SK-N-MC (cell line): ENCODE measurements at places on chromosomes 12 and 14.

DNA sequence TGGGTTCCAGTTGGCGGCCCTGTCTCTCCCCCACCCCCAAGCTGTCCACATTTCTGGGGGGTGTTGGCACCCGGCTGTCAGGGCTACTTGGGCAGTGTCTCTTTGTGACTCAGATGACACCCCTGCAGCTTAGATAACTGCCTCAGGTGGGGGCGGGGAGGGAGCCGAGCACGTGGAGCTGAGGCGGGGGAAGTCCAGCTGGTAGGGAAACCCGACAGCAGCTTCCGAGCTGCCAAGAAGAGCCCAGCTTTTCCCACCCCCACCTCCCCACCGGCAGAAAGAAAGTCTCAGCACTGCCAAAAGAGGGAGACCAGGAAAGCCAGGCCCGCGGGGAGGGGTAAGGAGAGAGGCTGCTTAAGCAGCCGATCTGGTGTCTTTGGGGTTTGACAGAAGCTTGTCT is 1.4 kb downstream of the LRTM2 start:
- no peak for DNase-seq

DNA sequence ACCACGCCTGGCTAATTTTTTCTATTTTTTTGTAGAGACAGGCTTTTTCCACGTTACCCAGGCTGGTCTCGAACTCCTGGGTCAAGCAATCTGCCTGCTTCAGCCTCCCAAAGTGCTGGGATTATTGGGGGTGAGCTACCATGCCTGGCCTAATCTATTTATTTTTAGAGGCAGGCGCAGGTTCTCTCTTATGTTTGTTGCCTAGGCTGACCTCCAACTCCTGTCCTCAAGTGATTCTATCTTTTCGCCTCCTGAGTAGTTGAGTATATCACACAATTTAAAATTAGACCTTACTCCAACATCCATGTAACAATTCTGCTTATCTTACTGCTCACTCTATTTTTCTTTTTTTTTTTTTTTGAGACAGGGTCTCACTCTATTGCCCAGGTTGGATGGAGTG is 6.8 kb upstream of the ACRBP start:
- DNase-seq = no peak

DNA sequence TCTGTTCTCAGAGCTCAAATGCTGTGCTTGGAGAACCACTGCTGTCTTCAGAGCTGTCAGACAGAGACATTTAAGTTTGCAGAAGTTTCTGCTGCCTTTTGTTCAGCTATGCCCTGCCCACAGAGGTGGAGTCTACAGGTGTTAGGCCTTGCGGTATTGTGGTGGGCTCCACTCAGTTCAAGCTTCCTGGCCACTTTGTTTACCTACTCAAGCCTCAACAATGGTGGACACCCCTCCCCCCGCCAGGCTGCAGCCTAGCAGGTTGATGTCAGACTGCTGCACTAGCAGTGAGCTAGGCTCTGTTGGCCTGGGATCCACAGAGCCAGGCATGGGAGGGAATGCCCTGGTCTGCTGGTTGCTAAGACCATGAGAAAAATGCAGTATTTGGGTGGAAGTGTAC is 323.8 kb downstream of the BCAT1 start:
- DNase-seq = no peak

DNA sequence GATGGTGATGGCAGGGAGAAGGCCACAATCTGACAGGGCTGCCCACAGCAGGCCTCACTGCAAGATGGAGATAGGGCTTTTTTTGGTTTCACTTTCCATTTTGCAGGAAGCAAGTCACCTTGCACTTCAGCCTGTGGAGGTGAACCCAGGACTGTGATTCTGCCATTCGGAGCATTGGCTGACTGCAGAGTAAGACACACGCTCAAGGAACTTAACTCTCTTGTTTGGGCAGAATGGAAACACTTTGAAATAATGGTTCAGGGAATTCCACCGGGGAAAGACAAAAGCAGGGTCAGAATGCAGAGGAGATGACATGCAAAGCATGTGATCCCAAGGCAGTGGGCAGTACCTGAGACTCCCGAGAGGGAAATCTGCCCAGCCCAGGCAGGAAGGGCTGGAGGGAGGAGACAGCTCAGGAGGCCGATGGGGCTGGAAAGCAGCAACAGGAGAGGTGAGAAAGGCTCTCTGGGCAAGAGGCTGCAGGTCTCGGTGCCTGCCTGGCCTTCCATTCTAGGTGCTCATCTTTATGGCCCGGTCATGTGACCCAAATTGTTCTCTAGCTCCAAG is 58.7 kb upstream of the PRMT8 start:
- DNase-seq = no peak

DNA sequence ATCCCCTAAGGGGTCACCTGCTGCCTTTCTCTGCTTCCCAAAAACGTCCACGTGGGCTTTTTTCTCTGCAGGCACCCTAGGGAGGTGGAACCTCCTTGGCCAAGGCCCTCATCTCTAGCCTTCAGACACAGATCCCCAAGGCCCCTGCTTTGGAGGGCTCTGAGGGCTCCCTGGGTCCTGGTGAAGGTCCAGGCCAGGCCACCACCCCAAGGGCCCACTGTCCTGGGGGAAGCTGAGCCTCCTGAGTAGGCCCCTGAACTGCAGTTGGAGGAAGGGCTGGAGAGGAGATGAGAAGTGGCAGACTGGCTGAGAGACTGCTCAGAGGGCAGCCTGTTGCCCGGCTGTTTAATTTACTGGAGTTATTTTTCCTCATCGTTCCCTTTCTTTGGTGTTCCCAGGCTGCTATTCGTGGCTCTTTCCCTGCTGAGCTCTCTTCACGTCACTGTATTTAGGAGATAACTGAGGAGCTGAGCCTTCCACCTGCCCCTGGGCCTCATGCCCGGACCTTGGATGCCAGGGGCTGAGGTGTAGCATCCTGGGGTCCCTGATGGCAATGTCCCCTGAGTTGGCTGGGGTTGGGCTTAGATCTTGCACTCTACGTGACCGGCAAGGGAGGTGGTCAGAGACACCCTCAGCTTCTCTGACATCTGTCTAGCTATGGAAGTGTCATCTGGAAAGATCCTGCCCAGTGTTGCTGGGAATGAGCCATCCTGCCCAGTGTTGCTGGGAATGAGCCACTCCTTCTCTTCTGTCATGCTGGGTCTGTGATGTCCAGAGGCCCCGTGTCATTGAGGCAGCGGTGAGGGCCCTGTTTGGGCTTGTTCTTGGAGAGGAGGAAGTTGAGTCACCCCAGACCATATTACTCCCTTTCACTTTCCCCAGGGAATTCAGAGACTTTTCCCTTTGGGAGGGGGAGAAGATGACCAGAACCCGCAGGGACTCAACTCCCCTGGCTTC is 139.8 kb downstream of the TSPAN9 start:
- no peak for DNase-seq

- DNase-seq = no peak
Observed at GRCh38 chr14:56133547-56133946, 15.3 kb downstream of the PELI2 start.

DNA sequence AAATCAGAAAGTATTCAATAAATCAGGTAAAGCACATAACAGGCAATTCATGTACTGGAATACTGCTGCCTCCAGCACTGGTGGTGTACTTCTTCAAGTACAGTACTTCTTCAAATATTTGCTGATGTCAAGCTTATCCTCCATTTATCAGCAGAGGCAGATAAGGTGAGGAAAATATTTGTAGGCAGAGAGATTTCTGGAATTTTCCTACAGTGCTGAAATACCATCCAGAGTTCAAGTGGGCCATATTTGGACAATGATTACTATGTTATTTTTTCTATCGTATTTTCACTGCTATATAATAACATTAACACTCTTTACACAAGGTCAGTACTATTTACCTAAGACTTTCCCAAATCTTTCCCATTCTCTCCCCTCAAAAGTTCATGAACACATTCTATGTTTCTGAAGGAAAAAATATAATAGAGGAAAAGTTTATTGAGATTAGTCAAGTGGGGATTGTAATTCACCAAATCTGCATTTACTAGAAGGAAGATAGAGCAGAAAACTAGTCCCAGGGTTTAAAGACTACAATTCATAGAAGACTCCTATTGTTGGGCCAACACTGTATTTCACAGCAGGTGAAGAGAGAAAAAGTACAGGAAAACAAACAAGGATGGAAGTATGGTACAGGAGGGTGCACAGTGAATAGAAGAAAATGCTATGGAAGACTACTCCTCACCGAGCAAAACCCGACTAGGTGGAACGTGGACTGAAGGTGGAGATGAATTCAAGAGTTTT is 141.1 kb downstream of the PAWR start:
- DNase-seq = no peak

GRCh38 chr14:28666961-28667360 is 99.6 kb upstream of the FOXG1 start:
- DNase-seq = no peak

DNA sequence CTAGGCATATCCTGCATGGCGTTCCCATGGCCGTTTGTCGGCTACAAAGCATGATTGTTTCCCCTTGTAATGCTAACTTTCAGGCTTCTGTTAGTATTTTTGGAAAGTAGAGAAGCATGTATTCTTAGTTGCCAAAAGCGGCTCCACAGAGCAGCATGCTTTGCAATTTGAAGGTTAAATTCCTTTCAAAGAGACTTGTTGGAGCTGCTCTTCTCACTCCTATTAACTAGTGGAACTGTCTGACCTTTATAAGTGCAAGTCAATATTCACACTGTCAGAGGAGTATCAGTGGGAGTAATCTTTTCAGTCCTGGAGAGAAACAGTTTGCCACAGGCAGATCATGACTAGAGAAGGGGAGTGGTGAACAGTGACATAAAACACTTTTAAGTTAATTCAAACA is 656.1 kb upstream of the NOVA1 start:
- no peak for DNase-seq

GRCh38 chr14:69260190-69260860 is 367 bp downstream of the GALNT16 start:
- DNase-seq = no peak

- no peak for DNase-seq
Observed at GRCh38 chr12:39574785-39575497, 44.7 kb downstream of the ABCD2 start.

DNA sequence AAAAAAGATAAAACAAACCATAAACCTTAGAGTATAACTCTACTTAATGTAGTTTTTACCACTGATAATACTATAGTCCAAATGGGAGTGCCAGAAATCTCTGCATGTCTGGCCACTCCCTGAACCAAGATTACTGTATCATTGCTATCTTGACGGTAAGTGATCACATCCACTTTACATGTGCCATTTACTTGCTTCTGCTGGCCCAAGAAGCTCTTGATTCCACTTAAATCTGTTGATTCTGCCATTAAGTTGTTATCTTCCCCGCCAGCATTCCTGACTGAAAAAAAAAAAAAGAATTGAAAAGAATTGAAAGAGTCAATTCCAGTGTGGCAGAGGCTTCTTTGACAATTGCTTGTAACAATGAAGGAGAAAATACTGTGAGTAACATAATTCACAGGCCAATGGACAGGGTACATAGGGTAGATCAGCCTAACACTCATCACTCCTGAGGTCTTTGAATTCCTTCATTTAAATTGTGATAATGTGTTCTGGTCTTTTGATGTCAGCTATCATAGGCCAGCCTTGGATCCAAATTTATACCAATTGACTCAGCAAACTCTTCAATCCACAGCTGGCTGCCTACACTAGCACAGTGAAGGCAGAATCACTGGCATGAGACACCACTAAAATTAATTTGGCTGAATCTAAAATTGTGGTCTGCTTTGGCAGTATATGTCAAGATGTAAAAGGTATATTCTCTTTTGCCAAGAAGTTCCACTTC is 665.2 kb upstream of the FLRT2 start:
- no peak for DNase-seq

GRCh38 chr12:25107920-25108319 is 87.0 kb downstream of the DNAI7 start:
- DNase-seq = no peak

GRCh38 chr12:60853407-60853806 is 1257.6 kb downstream of the SLC16A7 start:
- DNase-seq = no peak

DNA sequence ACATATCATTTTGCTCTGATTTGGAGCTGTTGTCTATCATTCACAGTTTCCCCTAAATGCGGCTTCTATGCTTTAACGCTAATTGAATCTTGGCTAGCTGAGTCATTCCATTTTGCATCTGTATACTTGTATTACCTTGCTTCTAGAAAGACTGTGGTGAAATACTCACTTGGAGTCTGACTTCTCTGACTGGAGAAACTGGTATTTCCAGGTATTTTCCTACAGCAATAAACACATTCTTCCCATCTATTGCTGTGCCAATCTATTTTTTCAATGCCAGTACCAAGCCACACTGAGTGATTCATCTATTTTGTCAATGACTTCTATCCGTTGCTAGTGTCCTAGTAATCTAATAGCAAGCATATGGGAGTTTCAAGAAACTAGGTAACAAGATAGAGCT is 76.0 kb upstream of the ST8SIA1 start:
- DNase-seq = no peak

DNA sequence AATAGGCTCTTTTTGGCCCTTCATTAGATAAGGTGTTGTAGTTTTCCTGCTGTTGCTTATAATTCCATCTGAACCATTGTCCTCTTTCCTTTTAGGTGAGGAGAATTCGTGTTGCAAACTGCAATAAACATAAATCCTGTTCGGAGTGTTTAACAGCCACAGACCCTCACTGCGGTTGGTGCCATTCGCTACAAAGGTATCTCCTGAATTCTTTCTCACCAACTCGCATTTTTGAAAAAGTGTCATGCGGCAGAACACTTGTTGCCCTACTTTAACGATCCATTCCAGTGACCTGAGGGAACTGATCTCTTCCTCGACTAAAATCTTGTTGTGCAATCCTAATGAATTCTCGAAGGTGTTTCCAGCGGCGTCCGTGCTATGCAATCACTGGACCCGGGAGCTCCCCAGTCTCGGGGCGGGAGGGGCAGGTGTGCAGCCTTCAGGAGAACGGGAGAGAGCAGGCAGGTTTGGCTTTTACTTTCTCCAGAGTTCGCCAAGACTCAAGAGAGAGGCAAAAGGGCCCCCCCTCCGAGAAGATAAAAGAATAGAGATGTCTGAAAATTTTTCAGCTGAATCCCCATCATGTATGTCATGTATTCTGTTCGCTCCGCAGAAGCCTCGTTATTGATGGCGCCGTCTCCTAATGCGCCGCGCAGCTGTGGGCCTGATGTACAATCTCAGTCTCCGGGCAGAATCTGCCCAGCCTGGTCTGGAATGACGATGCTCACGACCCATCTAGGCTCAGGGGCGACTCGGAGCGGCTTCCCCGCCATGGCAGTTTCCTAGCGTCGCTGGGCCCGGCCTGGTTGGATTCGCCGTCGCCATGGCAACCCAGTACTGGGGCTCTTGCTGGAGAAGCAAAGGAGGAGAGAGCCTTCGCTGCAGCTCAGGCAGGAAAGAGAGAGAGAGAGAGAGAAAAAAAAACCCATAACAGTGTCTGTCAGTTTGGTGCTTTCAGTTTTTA is 38.2 kb downstream of the PLXNC1 start:
- no peak for DNase-seq
